Psoas muscle (tissue), 8 donors: ENCODE measurements at places on chromosomes 16 and 17. TPM values are rescaled to one million over a fixed set of nuclear protein-coding genes. Genes with fewer than 3 reads are reported as not detected.

DNA sequence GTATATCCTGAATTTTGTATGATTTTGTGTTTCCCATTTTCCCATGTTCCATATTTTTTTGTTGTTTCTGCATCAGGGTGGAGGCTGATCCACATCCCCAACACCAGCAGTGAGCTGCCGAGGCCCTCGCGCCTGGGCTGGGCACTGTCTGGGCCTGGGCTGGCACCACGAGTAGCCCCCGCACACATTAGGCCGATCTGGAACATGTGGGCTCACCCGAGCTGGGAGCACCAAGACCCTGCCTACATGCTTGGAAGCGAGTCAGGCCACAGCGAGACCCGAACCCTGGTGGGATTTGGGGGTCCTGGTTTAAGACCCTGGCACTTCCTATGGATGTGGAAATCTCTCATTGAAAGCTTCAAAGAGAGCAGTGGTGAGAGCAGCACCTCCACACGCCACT is 8.5 kb downstream of the KCTD5 start:
- H3K4me1 ChIP-seq = peaks cover 41% of the 10 kb centered on the region
- H3K4me3 ChIP-seq = no peak overlapping the region
- H3K27ac ChIP-seq = peak overlapping the region; percentile 88
- H3K36me3 ChIP-seq = peaks cover 4% of the 10 kb centered on the region
- no peaks in the 10 kb centered on the region for H3K27me3 ChIP-seq

DNA sequence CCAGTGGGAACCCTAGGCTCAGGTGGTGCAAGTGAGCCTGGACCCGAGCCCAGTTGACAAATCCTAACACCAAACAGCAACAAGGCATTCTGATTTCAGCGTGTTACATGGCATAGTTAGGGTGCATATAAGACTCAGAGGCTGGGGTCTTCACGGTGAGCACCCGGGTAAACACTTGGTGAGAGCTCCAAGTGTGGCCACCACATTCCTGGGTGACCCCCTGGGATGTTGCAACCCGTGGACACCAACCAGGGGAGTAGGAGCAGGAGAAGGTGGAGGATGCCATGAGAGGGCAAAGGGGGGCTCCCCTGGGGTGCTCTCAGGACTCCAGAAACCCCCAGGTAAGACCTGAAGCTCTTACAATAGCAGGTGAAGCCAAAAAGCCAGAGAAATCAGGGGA is 69.9 kb upstream of the CDH5 start:
- H3K27ac ChIP-seq = no peak overlapping the region
- no peaks in the 10 kb centered on the region for H3K4me1 ChIP-seq
- no peak for DNase-seq
- H3K27me3 ChIP-seq = peaks cover 2% of the 10 kb centered on the region

DNA sequence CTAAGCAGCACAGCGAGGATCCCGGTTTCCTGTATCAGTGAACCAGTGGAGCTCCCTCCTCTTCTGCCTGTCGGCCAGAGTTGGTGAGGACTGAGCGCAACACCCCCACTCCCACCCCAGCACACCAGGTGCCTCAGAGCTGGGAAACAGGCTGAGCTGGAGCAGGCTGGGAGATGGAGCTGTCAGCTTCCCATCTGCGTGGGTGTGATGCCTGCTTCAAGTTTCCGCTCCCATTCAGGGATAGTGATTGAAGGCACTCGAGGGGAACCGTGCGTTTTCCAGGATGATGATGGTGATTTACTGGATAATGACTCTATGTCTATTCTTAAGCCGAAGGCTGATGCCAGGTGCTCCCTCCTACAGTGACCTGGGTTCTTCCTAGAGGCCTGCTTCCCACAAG is 144.5 kb downstream of the TMEM132E start:
- H3K4me1 ChIP-seq = no peaks in the 10 kb centered on the region
- no peak overlapping the region for H3K27ac ChIP-seq
- no peaks in the 10 kb centered on the region for H3K36me3 ChIP-seq
- H3K4me3 ChIP-seq = no peak overlapping the region
- no peak for DNase-seq
- H3K27me3 ChIP-seq = no peaks in the 10 kb centered on the region

GRCh38 chr16:86993426-86994110 is 323.6 kb downstream of the C16orf95 start:
- DNase-seq = no peak
- no peak overlapping the region for H3K27ac ChIP-seq
- H3K27me3 ChIP-seq = peaks cover 5% of the 10 kb centered on the region
- H3K4me1 ChIP-seq = no peaks in the 10 kb centered on the region

GRCh38 chr17:41442739-41443138 is 2.0 kb upstream of the KRT38 start:
- no peaks in the 10 kb centered on the region for H3K27me3 ChIP-seq
- H3K4me3 ChIP-seq = no peak overlapping the region

GRCh38 chr17:50212121-50212843 is 10.9 kb upstream of the COL1A1 start:
- H3K27ac ChIP-seq = no peak overlapping the region
- no peak for DNase-seq
- no peak overlapping the region for H3K4me3 ChIP-seq
- H3K36me3 ChIP-seq = no peaks in the 10 kb centered on the region
- peaks cover 9% of the 10 kb centered on the region for H3K27me3 ChIP-seq

GRCh38 chr17:27585792-27586191 is 45.2 kb upstream of the LGALS9 start:
- DNase-seq = no peak
- no peak overlapping the region for H3K4me3 ChIP-seq
- H3K27ac ChIP-seq = no peak overlapping the region

DNA sequence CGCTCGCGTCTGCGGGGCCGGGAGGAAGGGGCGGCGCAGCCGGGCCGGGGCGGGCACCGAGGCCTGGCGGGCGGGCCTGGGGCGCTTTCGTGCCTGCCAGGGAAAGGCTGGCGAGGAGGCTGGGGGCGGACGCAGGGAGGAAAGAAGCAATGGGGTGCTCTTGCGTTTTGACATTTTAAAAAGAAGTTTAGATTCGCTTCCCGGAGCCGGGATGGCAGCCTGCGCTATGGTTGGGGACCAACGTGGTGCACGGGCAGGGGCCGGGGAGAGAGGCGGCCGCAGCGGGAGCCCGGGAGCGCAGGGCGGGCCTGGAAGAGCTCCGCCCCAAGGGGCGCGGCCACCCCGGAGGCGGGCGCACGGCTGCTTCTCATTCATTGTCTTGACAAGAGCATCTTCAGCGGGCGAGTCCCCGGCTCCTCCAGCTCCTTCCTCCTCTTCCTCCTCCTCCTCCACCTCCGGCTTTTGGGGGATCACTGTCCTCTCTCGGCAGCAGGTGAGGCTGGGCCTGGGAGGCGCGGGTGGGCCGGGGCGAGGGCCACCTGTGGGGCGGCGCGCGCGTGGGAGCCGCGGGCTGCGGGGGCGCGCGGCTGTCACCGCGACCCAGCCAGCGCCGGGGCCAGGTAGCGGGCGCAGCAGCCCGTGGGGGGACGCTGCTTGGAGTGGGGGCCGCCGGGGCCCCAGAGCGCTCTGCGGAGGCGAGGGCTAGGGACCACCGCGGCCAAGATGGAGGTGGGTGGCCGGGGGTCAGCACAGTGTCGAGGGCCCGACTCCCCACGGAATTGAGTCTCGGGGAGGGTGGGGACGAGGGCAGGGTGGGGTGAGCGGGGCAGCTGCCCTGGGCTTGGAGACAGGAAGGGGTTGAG is at the start of gene CORO1A:
CORO1A (plus strand) TSS at position 370 of the 863 bp plus-strand sequence. CDS start 1,608 bp downstream, outside the sequence.
- peak; percentile 83 for DNase-seq
- no peaks in the 10 kb centered on the region for H3K36me3 ChIP-seq
- H3K27me3 ChIP-seq = no peaks in the 10 kb centered on the region

DNA sequence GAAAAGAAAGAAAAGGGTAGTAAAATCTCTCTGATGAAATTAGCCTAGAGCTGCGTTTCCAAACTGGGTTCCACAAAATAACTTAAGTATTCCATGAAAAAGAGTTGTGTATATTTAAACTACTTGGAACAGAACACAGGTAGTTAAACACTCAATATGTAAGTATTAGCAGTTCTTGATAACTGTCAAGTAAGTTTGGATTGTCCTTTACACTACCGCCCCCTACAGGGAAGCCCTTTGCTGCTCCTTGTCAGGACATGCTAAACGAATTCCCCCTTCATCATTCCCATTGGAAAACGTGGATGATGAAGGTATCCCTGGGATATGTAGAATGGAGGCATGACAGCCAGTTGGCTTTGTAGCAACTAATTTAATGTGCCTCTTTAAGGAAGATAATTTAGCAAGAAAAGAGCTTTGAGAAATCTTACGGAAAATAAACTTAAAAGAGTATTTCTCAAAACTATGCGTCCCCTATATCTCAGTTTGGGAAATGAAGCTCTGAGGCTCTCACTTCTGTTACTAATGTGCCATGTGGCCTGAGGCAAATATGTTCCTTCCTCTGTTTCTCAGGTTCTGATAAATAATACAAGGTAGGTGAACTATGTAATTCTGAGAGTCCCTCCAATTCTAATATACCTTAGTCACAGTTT is 18.8 kb downstream of the NCBP3 start:
- H3K4me1 ChIP-seq = peaks cover 22% of the 10 kb centered on the region
- H3K27ac ChIP-seq = peak overlapping the region; percentile 82
- H3K4me3 ChIP-seq = no peak overlapping the region
- no peak for DNase-seq
- no peaks in the 10 kb centered on the region for H3K27me3 ChIP-seq

- H3K27ac ChIP-seq = no peak overlapping the region
- H3K4me3 ChIP-seq = no peak overlapping the region
- no peak for DNase-seq
- no peaks in the 10 kb centered on the region for H3K27me3 ChIP-seq
- no peaks in the 10 kb centered on the region for H3K36me3 ChIP-seq
- H3K4me1 ChIP-seq = no peaks in the 10 kb centered on the region
These were observed 58.9 kb downstream of the NOS2 start for GRCh38 chr17:27741361-27741861.

- no peak for DNase-seq
- no peaks in the 10 kb centered on the region for H3K36me3 ChIP-seq
- H3K27ac ChIP-seq = no peak overlapping the region
- no peak overlapping the region for H3K4me3 ChIP-seq
- H3K4me1 ChIP-seq = no peaks in the 10 kb centered on the region
These were observed 149.8 kb downstream of the CPPED1 start for GRCh38 chr16:12653820-12654392.

DNA sequence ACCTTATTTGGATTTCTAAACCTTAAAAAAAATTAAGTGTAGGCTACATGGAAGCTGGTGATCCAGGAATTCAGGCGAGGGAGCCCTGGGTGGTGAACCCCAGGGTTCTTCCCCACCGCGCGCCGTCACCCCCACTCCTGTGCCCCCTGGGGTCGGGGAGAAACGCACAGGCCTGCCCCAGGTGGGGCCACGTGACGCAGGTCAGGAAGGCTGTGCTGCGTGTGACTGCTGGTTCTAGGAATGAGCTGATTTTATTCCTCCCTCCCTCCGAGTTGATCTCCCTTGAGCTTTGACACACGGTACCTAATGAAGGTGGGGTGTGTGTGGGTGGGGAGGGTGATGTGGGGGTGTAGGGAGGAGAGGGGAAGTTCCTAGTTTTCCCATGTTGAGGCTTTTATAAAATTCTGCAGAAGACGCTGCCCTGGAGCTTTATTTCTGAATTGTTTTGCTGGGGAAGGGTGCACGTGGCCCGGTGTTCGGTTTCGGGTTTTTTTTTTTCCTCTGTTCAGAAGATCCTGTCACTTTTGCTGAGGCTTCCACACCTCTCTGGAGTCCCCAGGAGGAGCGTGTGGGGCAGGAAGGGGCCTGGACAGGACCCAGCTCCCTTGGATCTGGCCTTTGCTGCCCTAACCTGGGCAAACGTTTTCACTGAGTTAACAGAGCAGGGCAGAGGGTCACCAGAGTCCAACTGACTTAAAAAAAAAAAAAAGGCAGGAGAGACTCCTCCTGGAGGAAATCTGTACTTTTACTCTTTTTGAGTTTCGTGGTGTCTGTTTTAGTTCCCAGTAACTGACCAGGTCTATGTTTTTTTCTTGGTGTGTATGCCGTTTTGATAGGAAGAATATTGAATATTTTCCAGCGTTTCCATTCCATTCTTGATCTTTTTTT is 55.8 kb upstream of the GSE1 start:
- H3K4me1 ChIP-seq = peaks cover 30% of the 10 kb centered on the region
- no peak for DNase-seq
- H3K36me3 ChIP-seq = no peaks in the 10 kb centered on the region
- H3K27me3 ChIP-seq = no peaks in the 10 kb centered on the region
- peak overlapping the region; percentile 79 for H3K4me3 ChIP-seq
- peak overlapping the region; percentile 87 for H3K27ac ChIP-seq

DNA sequence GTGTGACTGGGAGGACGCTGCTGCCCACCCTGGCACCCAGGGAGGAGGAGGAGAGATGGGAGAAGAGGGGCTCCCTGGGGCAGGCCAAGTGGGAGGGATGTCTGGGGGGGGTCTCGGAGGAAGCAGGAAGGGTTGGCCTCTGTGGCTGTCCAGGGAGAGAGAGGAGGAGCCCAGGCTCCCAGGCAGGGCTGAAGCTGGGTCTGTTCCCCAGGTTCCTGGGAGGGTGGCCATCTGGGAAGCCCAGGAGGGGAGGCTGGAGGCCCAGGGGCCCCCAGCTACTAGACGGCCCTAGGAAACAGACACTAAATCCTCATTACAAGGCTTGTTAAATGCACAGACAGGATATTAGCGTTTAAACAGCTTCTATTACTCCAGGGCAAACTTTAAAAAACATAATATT is 139.8 kb downstream of the ENGASE start:
- H3K36me3 ChIP-seq = no peaks in the 10 kb centered on the region
- peaks cover 29% of the 10 kb centered on the region for H3K27me3 ChIP-seq
- H3K27ac ChIP-seq = no peak overlapping the region

DNA sequence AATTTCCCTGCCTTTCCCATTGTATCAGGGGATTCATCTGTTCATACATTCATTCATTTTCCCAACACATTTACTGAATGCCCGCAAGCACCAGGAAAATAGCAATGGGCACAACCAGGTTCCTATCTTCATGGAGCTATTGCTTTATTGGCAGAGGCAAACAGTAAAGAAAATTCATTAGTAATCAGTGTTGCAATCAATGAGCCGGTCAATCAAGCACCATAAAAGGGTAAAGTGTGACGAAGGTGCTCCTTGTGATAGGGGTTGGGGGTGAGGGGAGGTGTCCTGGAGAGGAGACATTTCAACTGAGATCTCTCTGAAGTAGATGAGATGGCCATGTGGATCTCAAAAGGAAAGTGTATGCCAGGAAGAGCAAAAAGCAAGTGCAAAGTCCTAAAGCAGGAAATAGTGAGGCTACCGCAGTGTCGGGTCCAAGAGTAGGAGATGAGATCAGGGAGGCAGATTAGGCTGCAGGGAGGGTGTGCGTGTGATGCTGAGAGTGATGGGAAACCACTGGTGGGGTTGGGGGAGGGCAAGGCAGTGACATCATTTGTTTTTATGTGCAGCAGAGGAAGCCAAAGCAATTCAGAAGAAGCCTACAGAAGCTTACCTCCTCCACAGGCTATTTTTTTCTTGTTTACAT is 28.4 kb downstream of the CDH13 start:
- H3K27ac ChIP-seq = peak overlapping the region; percentile 91
- no peak for DNase-seq
- no peaks in the 10 kb centered on the region for H3K36me3 ChIP-seq
- no peak overlapping the region for H3K4me3 ChIP-seq

The RPTOR gene
- 32.5 TPM for total RNA-seq

The HID1 gene
- 2.6 TPM for total RNA-seq

The CACNA1H gene
- 2.6 TPM for total RNA-seq

The NPIPB13 gene
- 3.0 TPM for total RNA-seq

The ENPP7 gene
- not detected for total RNA-seq

The PRDM7 gene
- total RNA-seq = not detected

The EPX gene
- 0.12 TPM for total RNA-seq

The KCNJ18 gene
- total RNA-seq = not detected

The VPS9D1 gene
- total RNA-seq = 4.5 TPM

The SPECC1 gene
- 4.7 TPM for total RNA-seq

The TBC1D3K gene
- not detected for total RNA-seq

The MRC2 gene
- total RNA-seq = 4.6 TPM

The SLFN14 gene
- not detected for total RNA-seq

The TM4SF5 gene
- total RNA-seq = not detected

The MATCAP1 gene
- total RNA-seq = 5.9 TPM
